ENCODE measurements at places on chromosomes 2 and 18.

DNA sequence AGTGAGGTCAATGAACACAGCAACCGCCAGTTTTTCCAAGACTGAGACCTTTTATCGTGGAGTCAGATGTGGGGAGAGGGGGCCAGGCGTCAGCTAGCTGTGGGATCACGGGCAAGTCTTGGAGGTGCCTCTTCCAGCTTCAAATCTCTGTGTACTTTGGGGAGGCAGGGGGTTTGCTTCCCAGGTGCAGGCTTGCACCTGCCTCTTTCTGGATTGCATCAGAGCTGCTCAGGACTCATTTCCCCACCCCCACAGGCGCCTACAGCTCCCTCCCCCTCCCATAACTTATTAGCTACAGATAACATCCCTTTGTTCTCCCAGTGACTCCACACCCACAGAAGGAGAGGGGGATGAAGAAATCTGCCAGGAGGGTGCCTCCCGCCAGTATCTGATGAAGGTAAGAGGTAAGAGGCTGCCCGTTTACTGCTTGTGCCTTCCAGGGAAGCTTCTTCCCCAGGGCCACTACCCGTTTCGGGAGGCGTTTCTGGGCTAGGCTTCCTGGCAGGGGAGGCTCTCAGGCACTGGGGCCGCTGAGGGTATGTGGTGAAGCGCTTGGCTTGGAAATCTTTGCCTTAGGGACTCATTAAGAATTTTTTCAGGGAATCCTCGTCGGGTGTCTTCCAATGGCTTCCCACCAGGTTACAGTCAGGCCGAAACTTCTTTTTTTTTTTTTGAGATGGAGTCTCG, 18.8 kb upstream of the MRPL33 start:
- H3K27ac ChIP-seq = no peak overlapping the region
- H3K27me3 ChIP-seq = no peaks in the 10 kb centered on the region
- no peaks in the 10 kb centered on the region for H3K4me1 ChIP-seq
- DNase-seq = no peak

DNA sequence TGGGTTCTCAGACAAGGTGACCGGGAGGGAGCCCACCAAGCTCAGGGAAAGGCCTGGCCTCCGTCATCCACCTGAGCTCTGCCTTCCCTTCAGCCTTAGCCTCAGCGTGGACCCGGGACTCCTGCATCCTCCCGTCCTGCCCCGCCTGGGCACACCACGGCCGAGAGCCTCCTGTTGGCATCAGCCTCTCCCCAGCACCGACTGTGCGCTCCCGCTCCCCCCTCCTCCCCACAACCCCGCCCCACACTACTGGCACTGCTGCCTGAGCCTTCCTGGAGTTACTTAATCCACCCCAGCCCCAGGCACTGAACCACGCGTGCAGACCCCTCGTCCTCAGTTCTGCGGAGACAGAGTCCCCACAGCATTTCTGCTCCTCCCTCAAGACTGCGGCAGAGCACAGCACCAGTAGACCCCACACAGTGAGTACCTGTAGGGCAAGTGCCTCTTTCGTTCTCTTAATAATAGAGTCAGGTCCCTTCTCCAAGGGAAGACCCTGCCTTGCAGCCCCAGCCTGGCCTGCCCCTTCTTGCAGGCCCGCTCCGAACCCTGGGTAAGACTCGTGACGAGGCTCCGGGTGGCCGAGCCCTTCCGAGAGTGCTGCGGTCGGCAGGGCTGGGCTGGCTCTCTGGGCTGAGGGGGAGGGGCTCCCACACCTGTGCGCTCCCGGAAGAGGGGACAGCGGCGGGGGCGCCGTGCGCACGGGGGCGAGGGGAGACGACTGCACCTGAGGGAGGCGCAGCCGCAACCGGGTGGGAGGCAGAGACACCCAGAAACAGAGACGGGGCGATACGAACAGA, at the start of gene AMER3:
TSS of gene AMER3 (plus strand) at position 285 of the 797 bp plus-strand sequence. CDS start 6,533 bp downstream, outside the sequence.
- DNase-seq = no peak
- peaks cover 9% of the 10 kb centered on the region for H3K4me1 ChIP-seq
- peaks cover 53% of the 10 kb centered on the region for H3K27me3 ChIP-seq
- H3K36me3 ChIP-seq = no peaks in the 10 kb centered on the region

GRCh38 chr2:203870941-203871340, 3.4 kb downstream of the CTLA4 start:
- H3K4me1 ChIP-seq = peaks cover 53% of the 10 kb centered on the region
- peak overlapping the region; percentile 77 for H3K27ac ChIP-seq
- H3K4me3 ChIP-seq = no peak overlapping the region
- DNase-seq = no peak

DNA sequence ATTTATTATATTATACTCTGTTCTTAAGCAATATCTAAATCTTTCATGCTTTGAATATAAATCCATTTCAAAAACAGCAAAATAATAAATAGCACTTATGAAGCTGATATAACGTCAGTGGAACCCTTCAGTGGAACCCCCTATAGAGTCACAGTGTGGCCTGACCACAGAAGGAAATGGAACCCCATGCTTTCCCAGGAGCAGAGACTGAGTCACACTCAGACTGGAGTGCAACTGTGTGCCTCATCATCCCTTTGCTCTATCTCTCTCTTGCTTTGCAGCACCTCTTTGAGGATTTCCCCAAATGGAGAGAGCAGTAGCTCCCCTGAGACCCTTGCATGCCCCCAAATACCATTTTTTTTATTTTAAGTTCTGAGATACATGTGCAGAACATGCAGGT, 13.1 kb downstream of the NXPH2 start:
- H3K27ac ChIP-seq = no peak overlapping the region
- no peaks in the 10 kb centered on the region for H3K36me3 ChIP-seq
- H3K27me3 ChIP-seq = no peaks in the 10 kb centered on the region
- no peak for DNase-seq
- H3K4me3 ChIP-seq = no peak overlapping the region

DNA sequence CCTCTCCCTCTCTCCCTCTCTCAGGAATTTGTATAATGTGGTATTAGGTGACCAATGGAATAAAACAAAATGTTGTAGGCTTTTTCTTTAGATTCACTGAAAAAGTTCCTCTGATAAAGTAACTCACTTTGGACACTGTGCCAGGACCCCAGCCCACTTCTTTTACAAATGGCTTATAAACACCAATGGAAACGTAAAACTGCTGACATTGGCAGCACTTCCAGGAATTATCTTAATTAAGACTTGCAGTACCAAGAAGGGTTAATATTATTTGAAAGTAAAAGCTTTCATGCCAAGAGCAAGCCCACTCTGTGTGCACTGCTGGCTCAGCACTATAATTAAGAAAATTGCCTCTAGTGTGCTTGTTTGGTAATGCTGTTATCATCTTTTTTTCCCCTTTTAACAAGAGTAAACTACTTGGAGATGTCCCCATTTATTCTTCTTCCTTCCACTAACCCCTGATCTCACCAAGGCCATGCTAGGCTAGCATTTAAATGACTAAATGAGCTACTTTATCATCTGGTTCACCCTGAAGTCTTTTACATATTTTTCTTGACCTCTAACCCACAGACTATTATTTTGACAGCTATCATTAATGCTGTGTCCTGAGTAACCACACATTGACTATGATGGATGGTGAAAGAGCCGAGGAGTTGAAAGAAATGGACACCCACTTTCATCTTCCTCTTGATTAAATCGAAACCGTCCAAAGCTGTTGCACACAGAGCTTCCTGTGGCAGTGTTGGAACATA, 232.2 kb upstream of the ETAA1 start:
- no peak overlapping the region for H3K27ac ChIP-seq
- no peaks in the 10 kb centered on the region for H3K36me3 ChIP-seq
- DNase-seq = no peak
- H3K27me3 ChIP-seq = no peaks in the 10 kb centered on the region
- H3K4me1 ChIP-seq = no peaks in the 10 kb centered on the region

DNA sequence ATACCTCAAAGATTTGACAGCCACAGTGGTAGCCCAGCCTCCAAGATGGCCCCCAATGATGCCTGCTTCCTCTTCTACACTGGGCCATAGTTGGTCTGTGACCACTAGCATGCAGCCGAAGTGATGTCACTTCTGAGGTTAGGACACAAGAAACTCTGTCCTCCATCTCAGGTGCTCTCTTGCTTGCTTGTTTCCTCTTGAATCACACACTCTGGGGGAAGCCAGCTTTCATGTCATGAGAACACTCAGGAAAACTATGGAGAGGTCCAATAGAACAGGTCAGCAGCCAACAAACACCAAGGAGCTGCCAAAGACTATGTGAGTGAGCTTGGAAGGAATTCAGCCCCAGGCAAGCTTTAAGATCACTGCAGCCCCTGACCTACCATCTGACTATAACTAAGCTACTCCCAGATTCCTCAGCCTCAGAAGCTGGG, 3.3 kb upstream of the ADAM17 start:
- no peak overlapping the region for H3K27ac ChIP-seq

DNA sequence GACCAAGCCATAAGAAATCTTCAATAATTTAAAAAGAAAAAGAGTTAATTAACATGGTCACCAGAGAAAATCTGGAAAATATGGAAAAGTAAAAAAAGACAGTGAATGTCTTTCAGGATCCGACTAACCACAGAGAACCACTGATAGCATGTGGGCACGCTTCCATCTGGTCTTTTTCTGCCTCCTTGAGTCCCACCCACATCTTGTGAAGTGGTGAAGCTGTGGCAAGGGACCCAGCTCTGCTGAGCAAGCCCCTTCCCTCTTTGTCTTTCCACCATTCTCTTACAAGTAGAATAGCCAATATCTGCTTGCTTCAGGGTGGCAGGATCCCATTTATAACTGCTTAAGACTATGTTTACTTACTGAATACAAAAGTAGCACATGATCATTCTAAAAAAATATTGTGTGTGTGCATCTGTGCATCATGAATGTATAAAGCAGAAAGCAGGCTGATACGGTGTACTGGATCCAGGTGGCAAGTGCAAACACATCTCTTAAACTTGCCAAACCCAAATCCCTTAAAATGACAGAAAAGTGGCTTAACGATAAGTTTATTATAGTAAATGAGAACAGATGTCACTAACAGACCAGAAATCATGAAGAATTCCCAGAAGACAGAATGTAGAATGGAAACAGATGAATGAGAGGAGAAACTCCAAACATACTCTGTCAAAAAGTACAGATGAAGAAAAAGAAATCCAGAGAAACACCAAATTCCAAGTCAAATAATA, 52.3 kb downstream of the FOXI3 start:
- no peak overlapping the region for H3K27ac ChIP-seq
- no peak for DNase-seq
- H3K4me1 ChIP-seq = no peaks in the 10 kb centered on the region
- no peak overlapping the region for H3K4me3 ChIP-seq
- H3K36me3 ChIP-seq = no peaks in the 10 kb centered on the region

DNA sequence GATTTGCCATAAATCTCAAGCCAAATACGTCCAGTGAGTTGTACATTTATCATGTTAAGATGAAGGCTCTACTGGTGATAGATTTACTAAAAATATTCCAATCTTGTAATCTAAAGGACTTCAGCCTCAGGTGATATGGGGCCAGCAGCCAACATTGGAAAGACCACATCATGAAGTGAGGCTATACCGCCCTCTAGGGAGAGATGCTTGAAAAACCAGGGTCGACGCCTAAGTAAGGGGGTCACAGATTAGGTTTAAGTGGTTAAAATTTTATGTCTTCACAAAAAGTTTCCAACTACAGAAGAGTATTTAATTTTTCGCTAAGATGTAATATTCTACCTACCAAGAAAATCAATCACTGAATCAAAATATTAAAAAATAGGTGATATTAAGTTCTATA, 33.3 kb downstream of the DOCK10 start:
- peaks cover 13% of the 10 kb centered on the region for H3K4me1 ChIP-seq
- no peak for DNase-seq
- H3K27me3 ChIP-seq = no peaks in the 10 kb centered on the region
- peaks cover 2% of the 10 kb centered on the region for H3K36me3 ChIP-seq
- no peak overlapping the region for H3K4me3 ChIP-seq

GRCh38 chr2:207215308-207215707, 49.6 kb upstream of the KLF7 start:
- H3K4me1 ChIP-seq = no peaks in the 10 kb centered on the region
- no peaks in the 10 kb centered on the region for H3K36me3 ChIP-seq

- no peak for DNase-seq
- no peak overlapping the region for H3K27ac ChIP-seq
- no peaks in the 10 kb centered on the region for H3K36me3 ChIP-seq
- H3K4me1 ChIP-seq = no peaks in the 10 kb centered on the region
- H3K4me3 ChIP-seq = no peak overlapping the region
Measured at GRCh38 chr2:49261781-49262180, 107.5 kb upstream of the FSHR start.

- no peak overlapping the region for H3K4me3 ChIP-seq
- no peak overlapping the region for H3K27ac ChIP-seq
- peaks cover 7% of the 10 kb centered on the region for H3K36me3 ChIP-seq
Measured at GRCh38 chr2:25494616-25495015, 152.9 kb upstream of the DNMT3A start.

- DNase-seq = no peak
- no peaks in the 10 kb centered on the region for H3K36me3 ChIP-seq
- peaks cover 19% of the 10 kb centered on the region for H3K4me1 ChIP-seq
- peak overlapping the region; percentile 28 for H3K4me3 ChIP-seq
- H3K27me3 ChIP-seq = no peaks in the 10 kb centered on the region
Measured at GRCh38 chr2:64727013-64727767, 73.5 kb upstream of the SERTAD2 start.

GRCh38 chr2:145687442-145688134, 1167.7 kb upstream of the ZEB2 start:
- H3K27ac ChIP-seq = no peak overlapping the region
- no peak for DNase-seq
- no peaks in the 10 kb centered on the region for H3K36me3 ChIP-seq
- H3K4me3 ChIP-seq = no peak overlapping the region

DNA sequence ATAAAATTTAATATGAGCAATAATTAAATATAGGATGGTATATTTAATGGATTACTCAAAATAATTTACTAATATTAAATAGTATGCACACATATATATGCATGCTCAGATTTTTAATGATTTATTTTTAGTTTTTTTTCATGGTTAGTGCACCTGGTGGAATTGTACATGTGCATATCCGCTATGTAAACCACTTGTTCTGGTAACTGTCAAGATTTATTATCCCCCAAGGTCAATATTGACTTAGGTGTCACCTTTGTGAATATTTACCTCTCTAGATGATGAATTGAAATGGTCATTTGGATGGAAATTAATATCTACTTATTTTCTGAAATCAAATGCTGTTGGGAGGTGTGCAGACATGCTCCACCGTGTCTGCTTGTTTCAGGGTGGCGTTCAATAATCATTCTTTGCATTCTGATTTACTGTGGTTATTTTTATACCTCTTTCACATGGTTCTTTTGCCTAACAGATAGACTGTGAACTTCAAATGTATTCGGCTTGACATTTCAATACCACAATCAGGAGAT, 14.7 kb downstream of the CNTNAP5 start:
- H3K36me3 ChIP-seq = no peaks in the 10 kb centered on the region
- DNase-seq = no peak
- no peaks in the 10 kb centered on the region for H3K27me3 ChIP-seq
- no peak overlapping the region for H3K4me3 ChIP-seq
- H3K4me1 ChIP-seq = no peaks in the 10 kb centered on the region

- H3K27me3 ChIP-seq = no peaks in the 10 kb centered on the region
- no peak overlapping the region for H3K27ac ChIP-seq
- no peaks in the 10 kb centered on the region for H3K36me3 ChIP-seq
- no peak overlapping the region for H3K4me3 ChIP-seq
- DNase-seq = no peak
Measured at GRCh38 chr2:110874453-110875383, 142.3 kb downstream of the ACOXL start.

Measured in T-cell (primary cell).